ENCODE measurements at places on chromosomes 6 and 20. TPM values are rescaled to one million over a fixed set of nuclear protein-coding genes. Genes with fewer than 3 reads are reported as not detected.

GRCh38 chr6:77368660-77369313 lies 94.5 kb downstream of the HTR1B start:
- DNase-seq = no peak

C6orf47 gene
- 21.5 TPM for total RNA-seq

GRCh38 chr6:2863901-2864300 lies 22.2 kb upstream of the SERPINB1 start:
- DNase-seq = no peak

GRCh38 chr20:15415908-15416307 lies 1078.5 kb upstream of the FLRT3 start:
- no peak for DNase-seq

LRRC73 gene
- 0.57 TPM for total RNA-seq

- no peak for DNase-seq
These were observed 57.7 kb downstream of the SNX5 start for GRCh38 chr20:17910828-17911294.

- DNase-seq = no peak
These were observed 115.0 kb downstream of the KIF6 start for GRCh38 chr6:39610221-39610620.

PNPLA1 gene
- 0.21 TPM for total RNA-seq

CCN6 gene
- not detected for total RNA-seq

DNA sequence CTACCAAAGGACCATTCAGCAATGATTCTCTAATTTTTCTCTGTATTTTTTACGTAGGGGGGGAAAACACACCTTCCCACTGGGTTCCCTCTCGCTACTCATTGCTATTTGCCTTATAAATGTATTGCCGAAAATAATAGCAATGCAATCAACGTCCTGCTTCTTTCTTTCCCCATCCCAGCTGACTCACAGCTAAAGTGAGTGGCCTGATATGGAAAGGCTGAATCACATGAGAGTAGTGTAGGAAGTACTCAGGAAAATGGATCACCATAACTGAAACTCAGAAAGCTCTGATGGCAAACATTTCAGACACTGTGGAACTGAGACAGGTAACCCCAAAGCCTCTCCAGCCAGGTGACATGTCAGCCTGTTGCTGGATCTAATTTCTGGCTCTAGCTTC lies 49.3 kb upstream of the SRPK1 start:
- DNase-seq = no peak

RSPO4 gene
- total RNA-seq = not detected

NTSR1 gene
- total RNA-seq = not detected

- DNase-seq = no peak
These were observed 105.1 kb upstream of the HCRTR2 start for GRCh38 chr6:55069132-55069781.

DNA sequence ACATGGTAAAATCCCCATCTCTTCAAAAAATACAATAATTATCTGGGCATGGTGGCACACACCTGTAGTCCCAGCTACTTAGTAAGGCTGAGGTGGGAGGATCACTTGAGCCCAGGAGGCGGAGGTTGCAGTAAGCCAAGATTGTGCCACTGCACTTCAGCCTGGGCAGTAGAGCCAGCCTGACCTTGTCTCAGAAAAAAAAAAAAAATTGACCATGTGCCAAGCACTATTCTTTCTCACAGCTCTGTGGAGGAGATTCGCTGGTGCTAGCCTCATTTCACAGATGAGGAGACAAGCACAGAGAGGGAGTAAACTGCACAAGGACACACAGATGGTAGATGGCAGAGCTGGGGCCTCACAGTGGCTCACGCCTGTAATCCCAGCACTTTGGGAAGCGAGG lies 131.8 kb upstream of the JARID2 start:
- no peak for DNase-seq

NFATC2 gene
- total RNA-seq = 10.6 TPM

- DNase-seq = no peak
These were observed 124.7 kb downstream of the QKI start for GRCh38 chr6:163539101-163539762.

IMPG1 gene
- not detected for total RNA-seq

DNA sequence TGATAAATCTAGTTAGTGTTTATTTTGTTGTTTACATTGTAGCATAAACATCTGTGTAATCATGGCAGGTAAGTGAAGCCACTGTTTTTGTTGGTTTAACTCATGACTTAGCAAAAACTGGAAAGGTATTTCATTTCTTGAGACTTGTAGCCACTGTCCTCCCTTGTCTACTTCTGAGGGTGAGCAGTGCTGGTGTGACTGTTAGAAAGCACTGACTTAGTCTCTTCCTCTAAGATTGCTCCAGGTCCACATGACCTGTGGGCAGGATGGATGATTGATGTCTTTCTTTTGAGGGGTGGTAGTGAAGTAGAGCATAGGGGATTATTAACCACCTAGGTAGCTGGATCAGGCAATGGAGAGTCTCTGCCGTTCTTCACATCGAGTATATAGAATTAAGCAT lies 203.8 kb downstream of the ARID1B start:
- no peak for DNase-seq

CST2 gene
- not detected for total RNA-seq

AHCY gene
- total RNA-seq = 103 TPM

DNA sequence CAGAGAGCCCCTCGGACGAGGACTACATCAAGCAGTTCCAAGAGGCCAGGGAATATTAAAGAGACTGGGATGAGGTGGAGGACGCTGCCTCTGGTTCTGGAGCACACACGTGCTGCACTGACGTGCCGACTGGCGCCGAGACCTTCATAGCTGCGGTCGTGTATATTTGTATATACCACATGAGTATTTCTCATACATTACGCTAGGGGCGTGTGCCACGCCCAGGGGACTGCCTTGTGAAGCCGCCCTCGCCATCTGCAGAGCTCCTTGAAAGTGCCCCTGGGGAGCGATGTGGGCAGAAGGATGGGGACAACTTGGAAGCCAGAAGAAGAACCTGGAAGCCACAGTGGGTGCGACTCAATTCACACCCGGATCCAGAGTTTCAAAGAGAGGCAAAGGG lies 78.3 kb downstream of the ISM1 start:
- no peak for DNase-seq

All from ureter (tissue), 1 donor.